ENCODE measurements at places on chromosomes 5 and 9.

GRCh38 chr5:36624277-36624676, 17.9 kb downstream of the SLC1A3 start:
- no peak for DNase-seq

DNA sequence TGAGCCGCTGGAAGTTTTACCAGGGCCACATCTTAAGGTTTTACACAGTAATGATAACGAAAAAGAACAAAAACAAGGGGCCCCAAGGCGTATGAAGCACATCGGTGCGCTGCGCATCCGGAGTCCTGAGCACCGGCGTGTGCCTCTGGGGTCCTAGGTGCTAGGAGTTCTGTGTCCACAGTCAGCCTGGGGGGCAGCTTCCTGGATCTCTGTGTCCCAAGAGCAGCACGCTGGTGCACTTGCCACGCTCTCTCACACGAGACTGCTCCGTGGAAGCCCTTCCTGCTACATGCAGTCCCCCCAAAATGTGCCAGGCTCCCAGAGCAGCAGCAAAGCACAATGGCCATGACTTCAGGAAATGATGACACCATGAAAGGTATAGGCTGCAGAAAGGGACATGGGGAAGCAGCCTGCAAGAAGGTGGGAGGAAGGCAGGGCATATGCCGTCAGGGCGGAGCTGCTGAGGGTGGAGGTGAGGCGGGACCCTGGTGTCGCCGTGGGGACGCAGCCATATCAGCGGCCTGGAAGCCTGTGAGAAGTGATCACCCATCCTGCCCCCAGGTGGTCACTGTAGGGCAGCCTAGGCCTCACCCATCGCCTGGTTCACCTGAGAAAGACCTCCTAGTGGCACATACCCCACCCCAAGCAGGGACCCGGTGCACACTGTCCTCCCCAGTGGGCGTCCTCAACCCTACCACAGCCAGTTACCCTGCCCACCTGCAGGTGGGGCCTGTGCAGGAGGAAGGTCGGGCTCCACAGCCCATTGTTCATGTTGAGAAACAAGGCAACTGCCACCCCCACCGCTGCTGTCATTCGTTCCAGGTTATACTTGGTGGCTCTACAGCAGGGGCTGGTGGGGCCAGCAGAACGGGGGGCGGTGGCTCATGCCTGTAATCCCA, 23.6 kb upstream of the SLC6A3 start:
- no peak for DNase-seq

DNA sequence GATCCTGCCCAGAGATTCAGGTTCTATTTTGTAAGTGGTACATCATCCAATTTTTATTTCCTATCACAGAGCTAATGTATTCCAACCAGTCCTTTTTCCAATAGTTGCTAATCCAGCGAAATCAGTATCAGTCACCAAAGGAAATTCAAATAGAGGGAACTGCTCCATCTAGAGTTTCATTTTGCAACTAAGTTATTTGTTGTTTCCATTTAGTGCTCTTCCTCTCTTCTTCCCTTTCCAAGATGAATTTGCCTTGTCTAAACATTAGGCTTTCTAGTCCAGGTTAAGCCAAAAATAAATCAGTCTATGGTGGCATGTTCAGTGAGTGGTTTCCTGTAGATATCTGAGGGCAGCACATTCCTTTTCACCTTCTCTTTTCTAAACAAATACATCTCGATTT, 79.8 kb upstream of the SPATA31D4 start:
- DNase-seq, result peak; percentile 43

DNA sequence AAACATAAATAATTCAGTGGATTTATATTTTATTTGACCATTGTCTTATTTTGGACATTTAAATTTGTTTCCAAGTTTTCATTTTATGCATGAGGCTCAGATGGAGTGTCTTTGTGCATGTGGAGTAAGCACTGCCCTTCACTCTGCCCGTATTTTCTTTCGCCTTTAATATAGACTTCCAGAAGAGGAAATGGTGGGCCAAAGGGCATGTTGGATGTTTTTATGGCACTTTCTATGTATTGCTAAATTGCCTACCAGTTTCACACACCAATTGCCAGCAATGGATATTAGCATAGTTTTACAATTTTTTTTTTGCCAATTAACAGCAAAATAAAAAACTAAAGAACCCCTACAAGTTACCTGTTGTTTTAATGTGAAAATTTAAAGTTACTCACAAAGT, 38.4 kb downstream of the ZSWIM6 start:
- DNase-seq, result no peak

DNA sequence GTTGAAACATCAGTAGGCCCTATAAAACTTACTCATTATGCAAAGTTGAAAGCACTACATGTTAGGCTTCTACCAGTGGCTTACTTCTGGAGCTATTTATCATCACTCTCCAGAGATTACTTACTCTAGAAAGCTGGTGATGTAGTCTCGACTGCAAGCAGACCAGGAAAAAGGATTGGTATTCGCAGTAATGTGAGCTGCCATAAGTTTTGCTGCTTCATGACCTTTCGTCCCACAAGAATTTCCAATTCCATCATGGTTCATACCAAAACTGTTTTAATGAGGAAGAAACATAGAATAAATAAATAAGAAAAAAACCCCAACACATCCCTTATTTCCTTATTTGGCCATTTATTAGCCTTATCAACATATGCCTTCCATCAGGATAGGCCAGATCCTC, 181.9 kb downstream of the ADAMTS6 start:
- no peak for DNase-seq

- DNase-seq, result no peak
These were observed 2.1 kb downstream of the CHSY3 start for GRCh38 chr5:129906177-129906887.

- DNase-seq, result no peak
These were observed 56.2 kb upstream of the ZNF622 start for GRCh38 chr5:16521521-16522483.

DNA sequence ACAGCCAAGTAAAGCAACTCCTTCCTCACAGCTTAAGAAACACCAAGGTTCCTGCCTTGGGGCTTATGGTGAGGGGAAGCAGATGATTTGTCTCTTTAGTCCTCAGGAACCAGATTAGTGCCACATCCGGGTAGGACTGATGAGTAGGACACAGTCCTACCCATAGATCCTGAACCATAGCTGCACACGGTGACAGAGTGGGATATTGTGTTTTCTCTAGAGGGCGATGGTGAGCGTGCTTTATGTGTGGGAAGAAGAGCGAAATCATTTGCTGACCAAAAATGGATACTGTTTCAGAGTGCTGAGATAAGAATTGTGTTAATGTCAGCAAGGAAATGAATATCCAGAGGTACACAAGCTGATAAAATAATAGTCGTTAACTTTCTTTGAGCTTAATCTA, 209.0 kb upstream of the FBXL7 start:
- DNase-seq, result no peak

DNA sequence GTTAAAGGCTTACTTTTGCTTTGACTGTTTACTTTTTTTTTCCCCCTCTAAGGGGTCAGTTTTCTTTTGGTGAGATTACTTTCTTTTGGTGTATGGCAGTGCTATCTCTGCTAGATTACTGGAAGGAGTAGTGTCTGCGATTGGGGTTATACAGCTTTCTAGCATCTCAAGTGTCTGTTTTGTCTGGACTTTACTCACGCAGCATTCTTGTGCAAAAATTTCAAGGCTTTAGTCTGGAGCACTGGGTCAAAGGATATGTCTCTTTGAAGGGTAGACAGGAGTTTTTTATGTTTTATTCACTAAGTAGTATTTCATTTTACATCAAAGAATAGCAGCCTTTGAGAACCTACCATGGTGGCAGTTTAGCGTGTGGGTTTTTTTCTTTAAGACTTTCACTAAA, 52.6 kb downstream of the NDUFS4 start:
- DNase-seq, result no peak

GRCh38 chr5:115977096-115977495, 14.8 kb downstream of the LVRN start:
- DNase-seq, result no peak

DNA sequence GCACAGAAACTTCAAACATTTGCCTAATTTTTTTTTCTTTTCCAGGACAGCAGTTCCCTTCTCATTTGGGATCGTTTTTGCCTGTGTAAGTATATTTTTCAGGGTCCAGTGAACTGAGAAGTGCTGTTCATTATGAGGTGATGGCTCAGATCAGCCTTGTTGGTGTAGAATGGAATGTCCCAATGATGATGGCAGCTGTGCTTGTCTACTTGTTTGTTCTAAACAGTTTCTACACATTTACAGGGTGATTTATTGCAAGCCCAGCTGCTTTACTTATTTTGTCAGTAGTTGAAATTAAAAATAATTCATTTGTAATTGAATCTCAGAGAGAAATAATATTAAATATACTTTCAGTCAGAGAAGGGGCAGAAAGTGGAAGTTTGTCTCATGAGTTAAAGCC, 337.6 kb upstream of the SEMA6A start:
- no peak for DNase-seq

- DNase-seq, result no peak
These were observed 41.7 kb downstream of the UNC5A start for GRCh38 chr5:176851871-176852658.

DNA sequence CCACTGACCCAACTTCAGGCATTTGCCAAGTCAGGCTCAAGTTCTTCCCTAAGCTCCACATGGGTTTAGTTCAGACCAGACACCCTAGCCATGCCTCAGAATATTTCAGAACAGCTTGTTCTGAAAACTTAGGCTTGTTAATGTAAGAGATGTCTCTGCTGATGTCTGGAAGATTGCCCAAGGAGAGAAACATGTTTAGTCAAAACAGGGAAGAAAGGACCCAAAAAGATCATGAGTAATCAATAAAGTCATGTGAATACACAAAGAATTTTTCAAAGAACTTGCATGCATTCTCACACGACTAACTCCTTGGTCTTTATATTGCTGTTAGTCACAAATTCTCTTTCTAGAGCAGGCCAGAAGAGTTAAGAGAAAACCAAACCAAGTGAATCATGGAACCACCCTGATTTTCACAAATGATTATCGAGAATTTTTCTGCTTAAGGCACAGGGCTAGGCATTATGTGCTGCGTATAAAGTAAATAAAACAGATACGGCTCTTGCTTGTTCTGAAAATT, 158.1 kb upstream of the HMHB1 start:
- DNase-seq, result no peak

DNA sequence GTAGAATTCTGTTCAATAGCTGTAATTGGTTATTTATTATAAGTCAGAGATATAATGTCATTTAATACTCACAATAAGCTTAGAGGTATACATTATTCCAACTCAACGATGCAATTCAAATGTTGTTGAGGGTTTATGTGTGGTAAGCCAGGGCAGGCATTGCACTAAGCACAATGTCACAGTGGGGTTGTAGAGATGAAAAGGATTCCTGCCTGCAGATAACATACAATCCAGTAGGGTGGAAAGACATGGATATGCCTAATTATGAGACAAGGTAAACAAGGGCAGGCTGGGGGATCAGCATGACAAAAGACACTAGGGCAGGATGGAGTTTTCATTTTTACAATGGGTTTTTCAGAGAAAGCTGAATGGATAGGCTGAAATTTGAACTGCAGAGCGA, 98.7 kb upstream of the PALM2AKAP2 start:
- no peak for DNase-seq

- no peak for DNase-seq
These were observed 35.1 kb downstream of the SLIT3 start for GRCh38 chr5:169265888-169266287.

GRCh38 chr9:36728651-36729520, 156.2 kb downstream of the MELK start:
- DNase-seq, result peak; percentile 87

- no peak for DNase-seq
These were observed 66.9 kb downstream of the ZCCHC7 start for GRCh38 chr9:37187292-37187691.

GRCh38 chr9:126915281-126915816, 767 bp downstream of the RALGPS1 start:
- no peak for DNase-seq

- no peak for DNase-seq
These were observed 4.8 kb upstream of the NOTCH1 start for GRCh38 chr9:136550439-136551289.

DNA sequence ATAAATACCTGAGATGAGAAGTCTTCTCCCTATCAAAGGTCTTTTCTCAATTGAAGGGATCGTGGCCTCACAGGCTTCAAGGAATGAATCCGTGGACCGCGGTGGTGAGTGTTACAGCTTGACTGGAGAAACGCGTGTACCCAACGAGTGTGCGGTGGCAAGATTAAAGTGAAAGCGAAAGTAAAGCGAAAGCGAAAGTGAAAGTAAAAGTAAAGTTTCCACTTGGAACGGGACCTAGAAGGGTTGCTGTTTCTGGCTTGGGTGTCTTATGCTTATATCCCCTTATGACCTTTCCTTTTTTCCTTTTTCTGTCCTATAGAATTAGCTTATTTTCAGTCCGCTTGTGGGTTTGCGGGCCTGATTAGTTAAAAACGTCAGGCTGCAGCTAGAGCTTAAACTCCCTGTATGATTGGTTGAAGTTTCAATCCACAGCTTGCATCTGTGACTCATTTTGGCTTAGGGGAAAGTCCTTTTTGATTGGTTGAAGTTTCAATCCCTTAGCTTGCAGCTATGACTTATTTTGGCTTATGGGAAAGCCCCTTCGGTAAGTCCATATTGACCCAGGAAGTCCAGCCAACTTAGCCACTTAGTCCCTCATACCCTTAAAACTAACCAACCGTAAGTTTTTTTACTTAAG, 924.3 kb upstream of the CDH10 start:
- DNase-seq, result no peak

DNA sequence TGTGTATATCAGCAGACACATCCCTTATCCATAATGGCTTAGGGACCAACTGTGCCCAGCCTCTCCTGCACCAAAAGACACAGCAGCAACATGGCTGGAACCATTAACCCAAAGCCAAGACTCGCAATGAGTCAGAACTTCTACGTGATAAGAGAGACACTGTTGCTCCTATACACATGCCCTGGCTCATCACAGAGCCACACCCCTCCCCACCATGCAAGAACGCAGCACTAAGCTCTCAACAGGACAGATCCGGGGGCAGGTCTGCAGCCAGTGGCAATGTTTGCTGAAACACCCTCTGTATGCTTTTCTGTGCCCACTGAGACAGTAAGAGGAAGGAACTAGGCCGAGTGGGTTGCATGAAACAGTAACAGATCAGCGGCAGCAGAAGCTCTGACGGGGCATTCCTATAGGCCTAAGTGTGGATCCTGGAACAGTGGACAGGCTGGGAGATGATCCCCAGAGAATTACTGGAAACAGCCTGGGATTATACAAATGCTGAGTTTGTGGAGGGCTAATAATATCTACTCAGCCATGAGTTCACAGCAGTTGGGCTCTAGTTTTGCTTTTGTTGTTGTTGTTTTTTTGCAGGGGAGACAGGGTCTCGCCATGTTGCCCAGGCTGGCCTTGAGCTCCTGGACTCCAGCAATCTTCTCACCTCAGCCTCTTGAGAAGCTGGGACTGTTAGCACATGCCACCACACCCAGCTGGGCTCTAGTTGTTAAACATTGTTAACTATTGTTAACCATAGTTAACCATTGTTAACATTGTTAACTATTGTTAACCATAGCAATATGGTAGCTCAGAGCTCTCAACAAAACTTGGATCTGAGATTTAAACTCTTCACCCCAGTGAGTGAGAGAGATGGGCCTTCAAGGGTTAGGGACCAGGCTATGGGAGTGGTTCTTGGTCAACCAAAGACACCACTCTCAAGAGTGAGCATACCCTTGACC, 41.0 kb downstream of the B4GALT1 start:
- DNase-seq, result peak; percentile 32

- no peak for DNase-seq
These were observed 227.7 kb upstream of the SNX2 start for GRCh38 chr5:122547219-122547618.

Data from COLO829 (cell line).